ENCODE measurements at places on chromosomes 1 and 21.

DNA sequence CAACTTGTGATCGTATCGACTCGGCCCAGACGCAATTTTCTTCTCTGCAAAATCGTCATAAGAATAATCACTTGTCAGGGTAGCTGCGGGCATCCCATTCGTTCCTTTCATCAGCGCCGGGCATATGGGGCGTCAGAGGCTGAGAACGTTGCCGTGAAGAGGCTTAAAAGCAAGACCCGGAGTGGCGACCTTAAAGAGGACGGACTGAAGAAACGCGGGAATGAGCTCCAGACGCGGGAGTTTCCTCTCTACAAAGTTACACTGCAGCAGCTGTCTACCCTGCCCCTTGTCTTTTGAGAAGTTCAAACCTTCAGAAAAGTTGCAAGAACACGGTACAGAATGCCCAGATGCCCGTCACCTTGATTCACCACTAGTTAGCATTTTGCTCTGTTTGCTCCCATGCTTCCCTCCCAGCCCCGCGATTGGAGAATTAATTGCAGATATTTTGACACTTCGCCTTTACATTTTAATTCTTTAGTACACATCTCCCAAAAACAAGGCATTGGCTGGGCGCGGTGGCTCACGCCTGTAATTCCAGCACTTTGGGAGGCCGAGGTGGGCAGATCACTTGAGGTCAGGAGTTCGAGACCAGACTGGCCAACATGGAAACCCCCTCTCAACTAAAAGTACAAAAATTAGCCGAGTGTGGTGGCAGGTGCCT is 967 bp downstream of the CENPS start:
- no peak for DNase-seq

- DNase-seq: peak; percentile 46
These were observed 470 bp upstream of the RTCA start for GRCh38 chr1:100265562-100265930.

DNA sequence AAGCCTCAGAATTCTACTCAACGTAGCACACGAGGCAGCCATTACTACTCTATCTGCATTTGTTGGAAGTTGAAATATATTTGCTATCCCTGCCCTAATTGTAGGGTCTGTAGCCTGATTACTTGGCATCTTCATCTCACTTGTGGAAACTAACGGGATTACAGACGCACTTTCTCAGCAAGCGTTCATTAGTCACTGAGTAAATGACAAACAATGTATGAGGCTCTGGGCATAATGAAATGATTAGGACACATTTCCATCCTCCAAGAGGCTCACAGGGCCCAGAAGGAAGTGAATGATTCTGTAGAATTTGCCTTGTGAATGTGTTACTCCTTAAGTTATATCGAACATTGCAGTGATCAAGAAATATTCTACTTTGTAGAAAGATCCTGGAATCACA is 78.1 kb downstream of the KIF26B start:
- no peak for DNase-seq

GRCh38 chr1:11645670-11646265 is 8.5 kb downstream of the FBXO2 start:
- DNase-seq: peak; percentile 84

GRCh38 chr1:161481624-161482392 is 23.4 kb upstream of the FCGR2A start:
- no peak for DNase-seq

DNA sequence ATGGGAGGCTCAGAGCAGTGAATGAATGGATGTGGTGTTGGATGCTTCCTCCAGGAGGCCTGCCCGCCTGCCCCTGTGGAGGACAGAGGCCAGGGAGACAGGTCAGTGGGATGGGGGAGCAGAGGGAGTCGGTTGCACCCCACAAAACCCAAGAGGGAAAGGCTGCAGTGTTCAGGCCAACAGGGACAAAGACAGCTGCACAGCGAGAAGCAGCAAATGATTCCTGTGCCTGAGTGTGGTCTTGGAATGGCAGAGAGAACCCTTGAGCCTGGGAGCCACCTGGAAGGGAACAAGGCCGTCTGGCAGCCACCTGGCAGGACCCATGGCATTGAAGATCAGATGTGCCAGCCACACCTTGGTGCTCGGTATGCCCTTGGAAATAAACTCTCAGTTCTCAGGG is 8.1 kb downstream of the TFF3 start:
- DNase-seq: no peak

DNA sequence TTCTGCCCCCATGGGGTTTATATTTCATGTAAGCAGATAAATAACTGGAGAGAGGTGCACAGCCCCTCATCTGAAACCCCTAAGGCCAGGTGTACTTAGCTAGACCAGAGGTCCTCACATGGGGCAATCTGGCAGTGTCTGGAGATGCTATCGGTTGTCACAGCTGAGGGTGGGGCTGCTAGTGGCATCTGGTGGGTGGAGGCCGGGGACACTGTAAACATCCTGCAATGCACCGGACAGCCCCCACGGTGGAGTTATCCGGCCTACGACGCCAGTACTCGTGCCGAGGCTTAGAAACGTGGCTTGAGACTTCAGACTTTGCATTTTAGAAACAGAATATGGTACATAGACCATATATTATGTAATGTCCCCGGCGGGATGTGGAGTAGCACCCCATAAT is 186.5 kb upstream of the VAMP3 start:
- DNase-seq: no peak

GRCh38 chr1:9413071-9413876 is 120.6 kb downstream of the SPSB1 start:
- DNase-seq: peak; percentile 49

- DNase-seq: no peak
These were observed 25.7 kb upstream of the BACE2 start for GRCh38 chr21:41142051-41142795.

DNA sequence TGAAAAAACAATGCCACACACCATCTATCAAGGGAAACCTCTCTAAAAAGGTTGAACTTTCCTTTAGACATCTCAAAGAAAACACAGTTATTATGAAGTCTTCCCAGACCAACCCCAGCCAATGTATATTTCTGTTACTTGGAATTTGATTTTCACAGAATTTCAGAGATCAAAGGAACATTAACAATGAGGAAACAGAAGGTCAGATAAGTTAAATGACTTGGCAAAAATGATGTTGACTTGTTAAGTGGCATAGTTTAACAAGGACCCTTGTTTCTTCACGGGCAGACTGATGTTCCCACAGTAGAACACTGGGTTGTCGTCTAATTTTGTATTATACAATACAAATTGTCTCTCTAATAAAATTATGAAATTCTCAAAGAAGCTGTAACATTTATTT is 29.0 kb downstream of the NME7 start:
- no peak for DNase-seq
